GM23338 (cell line): ENCODE measurements at places on chromosomes 1 and 21. TPM values are rescaled to one million over a fixed set of nuclear protein-coding genes. Genes with fewer than 3 reads are reported as not detected.

- DNase-seq: no peak
- H3K27ac ChIP-seq: no peak overlapping the region
- no peaks in the 10 kb centered on the region; the same call in 1 of the 2 replicates for H3K4me1 ChIP-seq
- H3K36me3 ChIP-seq: no peaks in the 10 kb centered on the region
These were observed 8.0 kb upstream of the ELAPOR1 start for GRCh38 chr1:109105881-109106280.

DYNLT5 gene
- total RNA-seq: 2.6 and 2.8 TPM in 2 replicates

PDC gene
- total RNA-seq: not detected in 2 replicates

DNA sequence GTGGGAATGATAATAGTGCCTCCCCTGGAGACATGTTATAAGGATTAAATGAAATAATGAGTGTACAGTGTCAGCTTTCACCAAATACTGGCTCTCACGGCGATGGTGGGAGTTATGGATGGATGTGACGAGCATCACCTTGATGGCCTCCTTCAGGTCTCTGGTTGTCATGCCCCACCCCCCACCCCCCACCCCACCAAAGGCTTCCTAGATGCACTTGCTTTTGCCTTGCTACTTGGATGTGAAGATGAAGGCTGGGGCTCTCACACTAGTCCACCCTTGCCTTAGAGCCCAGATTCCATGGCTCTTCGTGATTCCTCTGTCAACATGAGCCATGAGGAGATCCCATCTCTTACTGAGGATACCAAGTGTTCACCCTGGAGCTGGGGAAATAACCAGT is 412.3 kb downstream of the NPHP4 start:
- H3K4me3 ChIP-seq: no peak overlapping the region
- peaks cover 10% of the 10 kb centered on the region; the same call in 1 of the 2 replicates for H3K36me3 ChIP-seq
- DNase-seq: no peak
- H3K4me1 ChIP-seq: no peaks in the 10 kb centered on the region
- no peak overlapping the region for H3K27ac ChIP-seq

GRCh38 chr21:39489380-39489924 is 37.7 kb downstream of the SH3BGR start:
- no peaks in the 10 kb centered on the region for H3K27me3 ChIP-seq
- 0 out of 2 replicates have a peak, but pooled peaks cover 3% of the 10 kb centered on the region for H3K36me3 ChIP-seq
- no peak overlapping the region for H3K4me3 ChIP-seq
- H3K27ac ChIP-seq: no peak overlapping the region
- no peaks in the 10 kb centered on the region for H3K4me1 ChIP-seq

CELF3 gene
- total RNA-seq: 0.31 and 0.39 TPM in 2 replicates

- peaks cover 43% of the 10 kb centered on the region for H3K27me3 ChIP-seq
- peak; percentile 65 for DNase-seq
- H3K36me3 ChIP-seq: no peaks in the 10 kb centered on the region
- peak overlapping the region; percentile 71 for H3K4me3 ChIP-seq
- H3K4me1 ChIP-seq: peaks cover 22% of the 10 kb centered on the region; the same call in 1 of the 2 replicates
These were observed 407 bp downstream of the WNT4 start for GRCh38 chr1:22142315-22143064.

DNA sequence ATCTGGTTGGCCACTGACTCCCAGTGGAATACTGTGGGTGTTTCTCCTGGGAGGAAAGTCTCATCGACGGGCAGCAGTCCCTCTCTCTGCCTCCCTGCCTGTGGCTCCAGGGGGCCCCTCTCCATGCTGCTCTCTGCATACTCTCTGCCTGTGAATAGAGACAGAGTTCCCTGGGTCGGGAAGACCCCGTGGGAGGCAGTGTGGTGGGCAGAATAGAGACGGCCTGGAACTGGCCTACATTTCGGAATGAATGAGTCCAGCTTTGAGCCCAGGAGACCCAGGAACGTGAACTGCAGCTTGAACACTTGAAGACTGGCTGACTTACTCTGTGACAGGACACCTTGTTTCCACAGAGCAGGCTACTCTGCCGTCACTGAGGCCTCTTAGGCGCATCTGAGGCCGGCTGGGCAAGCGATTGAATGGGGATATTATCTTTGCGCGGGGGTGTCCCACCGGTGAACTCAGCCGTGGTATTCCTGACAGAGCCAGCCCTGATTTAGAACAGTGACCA is 64.0 kb downstream of the KIF21B start:
- H3K36me3 ChIP-seq: no peaks in the 10 kb centered on the region
- no peak overlapping the region for H3K4me3 ChIP-seq
- H3K27ac ChIP-seq: no peak overlapping the region
- peak; percentile 52 for DNase-seq
- H3K27me3 ChIP-seq: no peaks in the 10 kb centered on the region
- H3K4me1 ChIP-seq: no peaks in the 10 kb centered on the region

DNAJC28 gene
- total RNA-seq: 2.5 and 5.0 TPM in 2 replicates
